ENCODE measurements at places on chromosomes 7 and 10.
A peak's percentile ranks its signal among the peaks of the same experiment; 100 is the strongest.

DNA sequence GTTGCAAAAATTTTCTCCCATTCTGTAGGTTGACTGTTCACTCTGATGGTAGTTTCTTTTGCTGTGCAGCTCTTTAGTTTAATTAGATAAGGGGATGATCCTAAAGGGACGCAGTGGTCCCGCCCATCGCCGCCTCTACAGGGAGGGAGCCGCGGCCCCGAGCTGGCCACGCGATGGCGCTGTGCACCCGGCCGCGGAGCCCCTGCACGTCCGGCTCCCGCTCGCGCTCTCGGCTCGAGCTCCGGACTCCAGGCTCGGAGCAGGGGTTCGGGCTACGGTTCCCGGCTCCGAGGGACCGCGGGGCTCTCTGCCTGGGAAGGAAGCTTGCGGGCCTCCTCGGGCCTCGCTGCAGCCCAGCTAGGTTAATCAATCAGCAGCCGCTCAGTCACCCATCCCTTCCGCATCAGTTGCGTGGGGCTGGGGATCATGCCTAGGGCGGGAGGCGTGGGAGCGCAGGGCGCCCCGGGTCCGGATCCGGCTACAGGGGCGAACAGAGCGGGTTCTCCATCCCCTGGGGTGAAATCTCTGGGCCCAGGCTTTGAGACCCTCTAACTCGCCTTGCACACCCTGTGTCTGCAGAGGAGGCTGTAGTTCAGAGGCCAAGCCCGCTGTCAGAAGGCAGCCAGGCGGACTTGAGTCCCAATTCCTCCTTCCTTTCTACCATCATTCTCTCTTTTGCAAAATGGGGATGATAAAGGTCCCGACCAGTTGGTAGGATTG is 97.9 kb downstream of the WDR11 start:
- peak; percentile 61 for DNase-seq

- no peak for DNase-seq
Measured at GRCh38 chr10:26323219-26323618, 106.6 kb downstream of the GAD2 start.

DNA sequence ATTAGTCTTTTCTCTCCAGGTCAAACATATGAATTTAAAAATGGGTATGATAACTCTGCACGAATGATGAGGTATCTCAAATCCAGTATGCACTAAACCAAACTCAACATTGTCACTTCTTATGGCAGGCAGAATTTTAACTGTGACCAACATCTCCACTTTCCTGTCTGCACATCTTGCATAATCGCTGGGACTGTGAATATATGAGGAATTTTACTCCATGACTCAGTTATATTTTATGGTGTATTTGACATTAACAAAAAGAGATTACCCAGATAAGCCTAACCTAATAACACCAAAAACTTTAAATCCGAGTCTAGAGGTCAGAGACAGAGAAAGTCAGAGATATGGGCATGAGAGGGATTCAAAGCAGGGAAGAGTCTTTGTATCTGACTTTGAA is 454.5 kb upstream of the SEMA3D start:
- DNase-seq: no peak

GRCh38 chr10:129627442-129627841 is 160.4 kb downstream of the MGMT start:
- DNase-seq: no peak

GRCh38 chr10:122494833-122495232 is 33.5 kb downstream of the HTRA1 start:
- DNase-seq: no peak

GRCh38 chr10:4100380-4100779 is 315.4 kb upstream of the KLF6 start:
- no peak for DNase-seq
